ENCODE measurements at places on chromosomes 5 and 9.

GRCh38 chr5:157555037-157555640 lies 20.4 kb downstream of the ADAM19 start:
- no peak for DNase-seq

GRCh38 chr9:79858508-79858907 lies 286.7 kb downstream of the TLE4 start:
- DNase-seq = no peak

- no peak for DNase-seq
These were observed 13.5 kb downstream of the NREP start for GRCh38 chr5:111743512-111743911.

DNA sequence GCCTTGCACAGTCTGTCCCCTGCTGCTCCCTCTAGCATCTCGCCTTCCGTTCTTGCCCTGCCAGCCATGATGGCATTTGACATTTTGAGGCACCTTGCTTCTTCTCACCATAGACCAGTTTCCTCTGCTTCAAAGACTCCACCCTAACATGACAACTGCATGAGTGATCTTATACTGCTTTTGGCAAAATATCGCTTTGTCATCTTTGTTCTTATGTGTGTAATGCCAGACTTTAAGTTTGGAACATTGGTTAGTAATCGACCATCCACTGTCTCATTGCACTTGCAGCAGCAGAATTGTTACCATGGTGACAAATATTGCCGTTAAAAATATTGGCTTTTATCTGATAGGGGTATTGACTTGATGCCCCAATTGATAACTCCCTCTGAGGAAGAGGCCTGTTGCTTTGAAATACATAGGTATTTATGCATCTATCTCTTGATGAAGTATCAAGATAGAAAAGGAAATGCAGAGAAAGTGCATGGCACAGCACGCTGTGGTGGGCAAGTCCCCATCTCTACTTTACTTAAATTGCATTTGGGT lies 6.8 kb downstream of the GARIN3 start:
- peak; percentile 41 for DNase-seq

GRCh38 chr5:137937994-137938750 lies 48.9 kb downstream of the PKD2L2 start:
- no peak for DNase-seq

GRCh38 chr5:119179857-119180641 lies 109.2 kb downstream of the DMXL1 start:
- DNase-seq = no peak

- no peak for DNase-seq
These were observed 81.8 kb downstream of the CMYA5 start for GRCh38 chr5:79771387-79771786.

GRCh38 chr9:96719921-96720320 lies 58.0 kb downstream of the ZNF510 start:
- DNase-seq = no peak

- no peak for DNase-seq
These were observed 1.5 kb downstream of the UAP1L1 start for GRCh38 chr9:137078701-137079400.

GRCh38 chr9:133715295-133715865 lies 22.8 kb downstream of the SARDH start:
- DNase-seq = no peak

DNA sequence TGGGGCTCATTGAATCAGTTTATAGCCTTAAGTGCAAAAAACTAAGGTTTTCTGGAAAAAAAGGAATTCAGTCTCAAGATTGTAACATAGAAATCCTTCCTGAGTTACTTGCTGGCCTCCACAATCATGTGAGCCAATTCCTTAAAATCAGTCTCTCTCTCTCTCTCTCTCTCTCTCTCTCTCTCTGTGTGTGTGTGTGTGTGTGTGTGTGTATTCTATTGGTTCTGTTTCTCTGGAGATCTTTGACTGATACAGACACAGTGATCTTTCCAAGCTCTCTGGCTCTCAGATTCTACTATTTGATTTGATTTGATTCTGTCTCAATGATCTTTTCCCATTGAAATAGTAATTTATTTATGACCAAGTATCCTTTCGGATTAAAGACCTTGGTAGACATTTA lies 74.6 kb downstream of the CFAP95 start:
- no peak for DNase-seq

DNA sequence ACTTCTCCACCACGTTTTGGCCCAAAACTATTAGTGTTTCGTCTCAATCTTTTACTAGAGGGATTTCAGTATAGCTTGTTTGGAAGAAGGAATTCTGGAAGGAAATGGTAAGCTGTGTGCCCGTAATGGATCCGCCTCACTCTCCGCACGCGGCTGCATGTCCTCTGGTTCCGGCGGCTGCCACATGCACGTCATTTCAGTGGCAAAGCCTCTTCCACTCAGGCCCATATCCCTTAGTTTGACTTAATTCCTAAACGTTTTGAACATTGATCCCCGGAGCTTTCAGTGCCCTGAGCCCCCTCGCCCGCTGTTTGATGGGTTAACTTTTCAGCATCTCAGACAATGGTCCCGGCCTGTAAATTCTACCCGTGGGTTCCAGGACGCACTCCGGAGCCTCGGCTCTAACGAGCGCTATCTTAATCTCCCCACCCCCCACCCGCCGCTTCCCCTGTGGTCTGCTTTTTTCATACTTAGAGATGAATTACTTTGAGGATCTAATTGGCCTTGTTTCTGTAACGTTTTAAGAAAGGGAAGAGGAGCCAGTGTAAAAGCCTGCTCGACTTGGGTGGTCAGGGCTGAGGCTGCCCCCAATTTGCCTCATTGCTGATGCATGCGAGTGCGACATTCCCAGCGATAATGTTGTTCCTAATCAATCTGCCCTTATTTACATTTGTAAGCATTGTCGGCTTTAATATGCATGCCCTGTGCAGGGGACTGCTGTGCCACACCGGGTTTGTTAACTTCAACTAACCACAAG lies 4.6 kb downstream of the PTCH1 start:
- DNase-seq = no peak

DNA sequence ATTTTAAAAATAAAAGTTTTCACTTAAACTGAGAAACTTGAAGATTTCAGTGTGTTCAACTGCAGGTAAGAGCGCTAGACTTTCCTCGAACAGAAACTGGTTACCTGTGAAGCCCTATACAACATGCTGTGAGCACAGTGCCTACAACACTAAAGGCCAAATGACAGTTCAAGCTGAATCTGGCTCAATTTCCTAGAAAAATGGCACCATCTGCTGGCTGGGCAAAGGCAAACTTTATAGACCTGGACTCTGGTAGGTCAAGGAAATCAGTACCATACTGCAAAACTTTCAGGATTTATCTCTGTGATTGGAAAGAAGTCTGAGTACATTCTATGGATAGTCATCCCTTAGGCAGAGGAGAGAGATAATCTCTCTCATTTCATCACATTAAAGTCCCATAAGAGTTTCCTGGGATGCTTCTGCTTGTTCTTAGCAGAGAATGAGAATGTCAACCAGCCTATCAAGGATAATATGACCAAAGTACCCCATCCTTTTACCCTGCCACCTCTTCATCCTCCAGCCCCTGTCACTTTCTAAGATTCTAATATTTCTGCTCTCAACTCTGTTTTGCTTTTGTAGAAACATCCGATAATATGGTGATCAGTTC lies 31.8 kb upstream of the FOXB2 start:
- DNase-seq = no peak

DNA sequence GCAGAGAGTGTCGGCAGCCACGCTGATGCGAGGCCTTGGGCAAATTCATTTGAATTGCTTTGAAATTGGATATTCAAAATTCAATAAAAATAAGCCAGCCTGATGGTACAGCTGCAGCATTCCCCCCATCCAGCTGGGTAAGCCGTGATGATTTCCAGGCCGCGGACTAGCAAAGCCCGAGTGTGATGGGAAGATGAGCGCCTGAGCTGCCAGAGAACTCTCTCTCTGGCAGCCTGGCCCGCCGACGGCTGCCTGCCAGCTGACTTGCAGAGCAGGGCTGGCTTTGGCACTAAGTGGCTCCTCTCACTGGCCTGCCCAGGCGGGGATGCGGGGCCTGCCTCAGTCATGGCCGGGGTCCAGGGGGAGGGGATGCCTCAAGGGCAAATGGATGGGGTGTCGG lies 268.3 kb upstream of the WWC1 start:
- no peak for DNase-seq

DNA sequence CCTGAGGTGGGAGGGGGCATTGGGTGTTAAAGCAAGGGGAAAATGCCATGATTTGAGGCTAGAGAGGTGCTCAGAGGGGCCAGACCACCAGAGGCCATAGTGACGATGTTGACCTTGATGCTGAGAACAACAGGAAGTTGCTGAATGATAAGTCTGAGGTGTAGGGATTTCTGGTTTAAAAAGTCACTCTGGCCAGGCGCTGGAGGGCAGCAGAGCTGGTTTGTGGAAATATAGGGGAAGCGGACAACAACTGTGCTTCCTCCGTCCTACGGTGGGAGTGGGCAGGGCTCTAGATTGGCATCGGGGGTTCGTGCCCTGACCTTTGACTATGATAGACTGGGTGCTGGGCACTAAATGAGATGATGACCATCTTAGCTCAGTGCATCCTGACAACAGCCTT lies 44.7 kb downstream of the STOM start:
- DNase-seq = no peak

DNA sequence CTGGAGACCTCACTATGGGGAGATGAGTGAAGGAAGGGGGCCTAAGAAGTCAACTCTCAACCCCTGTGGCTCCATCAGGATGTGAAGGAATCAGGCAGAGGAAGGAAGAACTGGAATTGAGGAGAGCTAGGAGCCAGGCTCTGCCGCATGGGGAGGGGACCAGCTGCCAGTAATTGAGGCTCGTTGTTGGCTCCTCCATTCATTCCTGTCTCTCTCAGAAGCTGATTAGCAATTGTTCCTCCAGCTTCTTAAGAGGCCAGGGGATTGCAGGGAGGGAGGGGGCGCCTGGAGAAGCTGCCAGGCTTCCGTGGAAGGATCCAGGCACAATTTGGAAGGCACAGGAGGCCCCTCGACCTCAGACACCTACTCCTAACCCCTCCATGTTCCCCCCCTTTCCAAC lies 20.5 kb upstream of the TTLL11 start:
- DNase-seq = no peak

DNA sequence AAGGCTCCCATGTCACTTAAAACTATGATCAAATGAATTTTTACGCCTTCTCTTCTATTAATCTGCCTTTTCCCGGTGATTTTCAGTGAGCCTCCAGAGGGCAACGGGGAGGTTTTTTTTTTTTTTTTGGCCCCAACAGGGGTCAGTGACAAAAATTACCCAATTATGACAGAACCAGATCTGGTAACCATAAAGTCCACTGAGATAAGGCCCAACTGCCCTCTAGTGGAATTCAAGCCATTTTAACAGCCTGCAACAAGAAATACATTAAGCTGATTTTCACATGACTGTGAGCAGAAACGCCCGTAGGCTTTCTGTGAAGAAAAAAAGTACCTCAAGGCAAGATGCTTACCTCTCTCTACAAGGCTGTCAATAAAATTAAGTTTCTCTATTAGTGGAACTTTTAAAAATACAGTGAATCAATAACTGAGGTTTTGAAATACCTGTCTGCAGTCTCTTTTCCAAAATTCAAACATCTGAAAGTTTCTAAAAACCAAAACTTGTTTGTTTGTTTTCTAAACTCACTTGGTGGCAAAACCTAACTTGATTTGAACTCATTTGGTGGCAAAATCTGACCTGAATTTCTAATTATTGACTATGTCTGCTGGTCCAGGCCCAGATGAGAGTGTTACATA lies 49.7 kb upstream of the FST start:
- no peak for DNase-seq

GRCh38 chr9:120875643-120875953 lies 1.4 kb downstream of the PHF19 start:
- DNase-seq = no peak

DNA sequence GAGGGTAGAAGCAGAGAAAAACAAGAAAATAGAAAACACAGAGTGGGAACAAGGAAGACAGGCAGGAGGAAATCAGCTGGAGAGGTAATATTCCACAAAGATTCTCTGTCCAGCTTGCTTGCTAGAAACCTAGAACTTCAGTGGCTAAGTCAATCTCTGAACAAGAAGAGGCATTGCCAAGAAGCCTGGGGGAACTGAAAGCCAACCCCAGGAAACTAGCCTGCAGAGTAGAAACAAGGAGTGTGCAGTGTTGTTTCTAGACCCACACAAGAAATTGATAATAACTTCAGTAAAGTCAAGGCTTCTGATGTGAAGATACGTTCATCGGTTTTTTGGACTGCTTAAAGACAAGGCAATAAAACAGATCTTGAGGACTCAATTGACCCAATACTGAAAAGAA lies 234.5 kb upstream of the MAP3K1 start:
- no peak for DNase-seq

GRCh38 chr5:147673266-147673665 lies 109.3 kb downstream of the JAKMIP2 start:
- DNase-seq = no peak

- no peak for DNase-seq
These were observed 482.9 kb downstream of the AGTPBP1 start for GRCh38 chr9:85258823-85259370.

GRCh38 chr5:76820526-76820890 lies 1.7 kb downstream of the F2RL1 start:
- no peak for DNase-seq

GRCh38 chr9:125989524-125990180 lies 242.5 kb downstream of the PBX3 start:
- DNase-seq = no peak

DNA sequence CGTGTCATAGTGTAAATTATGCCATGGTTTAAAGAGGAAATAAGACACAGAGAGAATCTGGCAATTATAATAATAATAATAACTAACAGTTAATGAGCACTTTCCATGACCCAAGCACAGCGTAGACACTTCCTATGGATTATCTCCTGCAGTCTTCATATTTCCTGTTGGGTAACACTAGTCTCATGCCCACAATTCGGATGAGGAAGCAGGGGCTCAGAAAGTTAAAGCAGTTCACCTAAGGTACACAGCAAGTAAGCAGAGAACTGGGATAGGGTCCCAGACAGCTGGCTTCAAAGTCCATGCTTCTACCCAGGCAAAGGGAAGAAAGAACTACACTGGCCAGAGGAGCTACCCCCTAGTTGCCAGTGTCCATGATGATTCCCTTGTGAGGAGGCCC lies 27.9 kb upstream of the TGFBI start:
- DNase-seq = no peak

- no peak for DNase-seq
These were observed 168.5 kb upstream of the GAS1 start for GRCh38 chr9:87115785-87116184.

- DNase-seq = no peak
These were observed 24.8 kb downstream of the CCNJL start for GRCh38 chr5:160287378-160288051.

DNA sequence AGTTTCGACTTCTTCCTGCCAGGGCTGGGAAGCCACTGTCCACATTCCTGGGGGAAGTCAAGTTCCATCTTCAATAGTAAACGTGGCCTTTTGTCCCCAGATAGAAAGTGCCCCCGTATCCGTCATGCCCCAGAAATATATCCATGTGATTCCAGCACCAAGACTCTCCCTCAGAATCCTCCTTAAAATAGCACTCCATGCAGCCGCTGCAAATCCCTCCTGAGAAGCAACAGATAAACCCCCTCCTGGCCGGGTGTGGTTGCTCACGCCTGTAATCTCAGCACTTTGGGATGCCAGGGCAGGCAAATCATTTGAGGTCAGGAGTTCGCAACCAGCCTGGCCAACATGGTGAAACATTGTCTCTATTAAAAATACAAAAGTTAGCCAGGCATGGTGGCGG lies 126.1 kb downstream of the OLFM1 start:
- no peak for DNase-seq

Measured in activated naive CD4-positive, alpha-beta T cell treated with Interleukin-2 at 50 U/mL for 16 hours (primary cell).